ENCODE measurements at places on chromosomes 6 and 20. TPM values are rescaled to one million over a fixed set of nuclear protein-coding genes. Genes with fewer than 3 reads are reported as not detected.

DNA sequence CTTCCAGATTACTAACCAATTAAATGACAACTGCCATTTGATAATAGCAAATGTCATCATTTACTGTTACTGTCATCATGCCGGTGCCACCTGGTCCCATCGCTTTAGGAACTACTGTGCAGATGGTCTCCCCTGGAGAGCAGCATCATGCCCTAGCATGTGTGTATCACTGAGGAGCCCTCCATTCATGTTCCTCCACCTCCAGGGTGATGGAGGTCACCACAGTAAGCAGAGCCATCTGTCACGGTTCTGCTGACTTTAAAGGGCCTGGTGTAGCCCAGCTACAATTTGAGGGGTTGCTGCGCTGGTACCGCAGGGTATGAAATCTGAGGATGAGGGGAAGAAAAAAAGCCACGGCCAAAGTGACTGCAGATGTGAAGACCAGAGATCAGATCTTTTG, 118.8 kb upstream of the KCNK16 start:
- DNase-seq: no peak

GRCh38 chr20:3084986-3085360, 449 bp upstream of the AVP start:
- no peak for DNase-seq

DNA sequence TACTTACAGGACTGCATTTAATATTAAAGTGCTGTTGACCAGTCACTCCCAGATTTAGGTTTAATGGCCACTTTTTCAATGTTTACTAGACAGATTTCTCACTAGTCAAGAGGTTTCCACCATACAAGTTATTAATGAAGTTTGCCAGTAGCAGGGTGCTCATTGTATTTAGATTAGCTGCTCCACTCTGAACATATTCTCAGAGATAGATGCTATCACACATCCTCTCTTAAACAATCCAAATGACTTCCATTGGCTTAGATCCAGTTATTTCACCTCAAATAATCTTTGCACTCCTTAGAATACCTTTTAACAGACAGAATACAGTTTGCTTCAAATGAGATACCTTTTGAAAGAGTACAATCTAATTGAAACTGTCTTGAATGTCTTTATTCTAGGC, 276.1 kb downstream of the HDGFL1 start:
- no peak for DNase-seq

GRCh38 chr6:25217829-25218228, 61.3 kb upstream of the CARMIL1 start:
- no peak for DNase-seq

- DNase-seq: no peak
These were observed 22.3 kb upstream of the RPP40 start for GRCh38 chr6:5025911-5026819.

GRCh38 chr20:41169791-41170351, 32.5 kb downstream of the PLCG1 start:
- DNase-seq: no peak

The SOX12 gene
- 4.6 TPM for total RNA-seq

The KCNB1 gene
- total RNA-seq: 11.7 TPM

The AIG1 gene
- 23.9 TPM for total RNA-seq
